Hematopoietic multipotent progenitor cell treated with erythropoietin and hydrocortisone succinate and interleukin-3 and kit ligand, for 4 days (in vitro differentiated cells): ENCODE measurements at places on chromosomes 11 and 22.

GRCh38 chr22:25062386-25063085 is 110.0 kb downstream of the KIAA1671 start:
- peak; percentile 57 for DNase-seq

DNA sequence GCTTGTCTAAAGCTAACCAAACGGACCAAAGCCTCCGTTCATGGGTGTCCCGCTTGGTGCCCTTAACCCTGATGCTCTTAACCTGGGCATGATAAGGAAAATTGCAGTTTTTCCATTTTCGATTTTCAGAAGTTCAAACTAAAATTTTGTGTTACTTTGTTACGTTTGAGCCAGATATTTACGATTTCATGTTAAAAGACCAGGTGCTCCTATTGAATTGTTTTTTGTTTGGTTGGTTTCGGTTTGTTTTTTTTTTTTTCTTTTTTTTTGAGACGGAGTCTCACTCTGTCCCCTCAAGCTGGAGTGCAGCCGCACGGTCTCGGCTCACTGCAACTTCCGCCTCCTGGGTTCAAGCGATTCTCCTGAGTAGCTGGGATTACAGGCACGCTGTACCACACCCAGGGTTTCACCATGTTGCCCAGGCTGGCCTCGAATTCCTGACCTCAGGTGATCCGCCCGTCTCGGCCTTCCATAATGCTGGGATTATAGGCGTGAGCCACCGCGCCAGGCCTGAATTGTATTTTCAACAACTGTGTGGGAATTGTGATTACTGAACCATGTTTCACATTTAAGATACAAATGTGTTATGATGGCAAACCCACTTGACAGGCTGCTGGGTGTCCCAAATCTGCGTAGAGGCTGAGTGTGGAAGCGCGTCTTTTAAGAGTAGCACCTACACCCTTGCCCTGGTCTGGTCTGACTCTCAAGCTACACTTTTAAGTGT is 864 bp upstream of the USP28 start:
- DNase-seq: peak; percentile 15

- DNase-seq: peak; percentile 75
These were observed 32.9 kb downstream of the LRRC32 start for GRCh38 chr11:76637491-76638269.

DNA sequence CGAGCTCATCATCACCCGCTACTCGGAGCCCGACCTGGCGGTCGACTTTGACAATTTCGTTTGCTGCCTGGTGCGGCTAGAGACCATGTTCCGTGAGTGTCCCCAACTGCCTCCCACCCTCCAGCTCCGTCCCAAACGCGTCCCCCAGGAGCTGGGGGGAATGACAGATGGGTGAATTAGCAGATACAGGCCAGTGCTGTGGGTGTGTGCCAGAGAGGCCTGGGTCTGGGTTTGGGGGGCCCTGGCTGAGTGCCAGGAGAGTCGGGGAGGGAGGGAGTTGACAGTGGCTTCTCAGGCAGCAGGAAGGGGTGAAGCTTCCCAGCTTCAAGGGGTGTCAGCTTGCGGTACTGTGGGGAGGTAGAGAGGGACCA is 28.6 kb downstream of the CAPN1 start:
- DNase-seq: no peak

- DNase-seq: no peak
These were observed 37.8 kb downstream of the IGHMBP2 start for GRCh38 chr11:68941324-68942094.

- no peak for DNase-seq
These were observed 1155.9 kb downstream of the TBC1D22A start for GRCh38 chr22:47918276-47918921.

- no peak for DNase-seq
These were observed 631.4 kb upstream of the B3GAT1 start for GRCh38 chr11:135043434-135043833.

DNA sequence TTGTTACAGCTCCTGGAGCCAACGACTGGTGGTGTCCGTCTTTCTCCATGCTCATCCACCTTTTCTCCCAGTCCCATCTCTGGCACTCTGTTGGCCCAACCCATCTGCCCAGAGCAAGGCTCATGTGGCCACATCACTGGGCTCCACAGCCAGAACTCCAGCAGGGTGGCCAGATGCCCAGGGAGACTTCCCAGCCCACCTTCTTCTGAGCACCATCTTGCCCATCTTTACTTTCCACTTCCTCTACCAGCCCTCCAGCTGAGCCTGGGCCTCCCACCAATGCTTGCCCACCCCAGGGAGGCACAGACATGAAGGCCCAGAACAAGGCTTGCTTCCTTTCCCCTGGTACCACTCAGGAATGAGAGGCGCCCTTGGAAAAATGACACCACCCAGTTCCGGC is 116.8 kb downstream of the BUD13 start:
- no peak for DNase-seq

DNA sequence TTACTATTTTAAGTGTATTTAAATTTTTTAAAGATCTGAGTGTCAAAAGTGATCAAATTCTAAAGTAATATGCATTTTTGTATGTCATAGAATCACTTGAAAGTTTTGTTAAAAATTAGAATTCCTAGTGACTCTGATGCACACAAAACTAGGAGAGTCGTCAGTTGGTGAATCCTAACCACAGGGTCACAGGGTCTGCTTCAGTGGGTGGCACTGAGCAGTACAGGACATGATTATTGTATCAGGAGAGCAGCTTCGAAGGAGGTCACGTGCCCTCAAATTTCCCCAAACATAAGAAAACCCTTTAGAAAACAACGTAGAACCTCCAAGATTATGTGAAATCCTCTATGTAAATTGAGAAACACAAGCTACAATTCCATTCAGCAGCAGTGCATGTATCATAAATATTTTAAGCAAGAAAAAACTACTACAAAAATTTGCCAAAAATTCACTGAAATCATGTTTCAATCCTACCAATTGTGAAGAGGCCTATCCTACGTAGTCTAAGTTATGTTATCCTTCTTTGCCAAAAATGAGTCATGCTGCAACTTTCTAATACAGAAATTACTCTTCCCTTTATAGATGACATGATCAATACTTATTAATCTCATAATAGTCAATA is 323.6 kb downstream of the AASDHPPT start:
- no peak for DNase-seq

DNA sequence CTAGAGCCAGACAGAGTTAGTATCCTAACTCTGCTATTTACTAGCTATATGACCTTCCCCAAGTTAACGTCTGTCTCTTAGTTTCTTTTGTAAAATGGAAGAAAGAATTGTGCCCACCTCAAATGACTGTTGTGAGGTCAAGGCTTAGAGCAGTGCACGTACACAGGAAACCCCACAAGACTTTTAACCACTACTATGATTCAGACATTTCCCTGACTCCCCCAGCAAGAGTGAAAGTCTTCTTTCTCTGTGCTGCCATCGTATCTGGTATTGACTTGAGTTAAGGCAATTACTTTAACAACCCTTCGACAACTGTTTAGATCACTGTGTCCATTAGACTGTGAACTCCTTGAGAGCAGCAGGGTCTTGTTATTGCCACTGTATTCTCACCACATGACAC is 2.6 kb upstream of the OR52W1 start:
- DNase-seq: no peak

DNA sequence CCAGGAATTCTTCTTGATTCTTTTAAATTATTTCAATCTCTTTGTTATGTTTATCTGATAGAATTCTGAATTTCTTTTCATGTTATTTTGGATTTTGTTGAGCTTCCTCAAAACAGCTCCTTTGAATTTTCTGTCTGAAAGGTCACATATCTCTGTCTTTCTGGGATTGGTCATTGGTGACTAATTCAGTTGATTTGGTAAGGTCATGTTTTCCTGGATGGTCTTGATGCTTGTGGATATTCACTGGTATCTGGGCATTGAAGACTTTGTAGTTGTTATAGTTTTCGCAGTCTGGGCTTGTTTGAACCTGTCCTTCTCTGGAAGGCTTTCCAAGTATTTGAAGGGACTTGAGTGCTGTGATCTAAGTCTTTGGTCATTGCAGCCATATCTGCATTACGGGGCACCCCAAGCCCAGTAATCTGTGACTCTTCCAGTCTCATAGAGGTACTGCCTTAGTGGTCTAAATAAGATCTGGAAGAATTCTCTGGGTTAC is 18.9 kb upstream of the INSC start:
- no peak for DNase-seq

- no peak for DNase-seq
These were observed 25.3 kb downstream of the SIK2 start for GRCh38 chr11:111627591-111627990.

DNA sequence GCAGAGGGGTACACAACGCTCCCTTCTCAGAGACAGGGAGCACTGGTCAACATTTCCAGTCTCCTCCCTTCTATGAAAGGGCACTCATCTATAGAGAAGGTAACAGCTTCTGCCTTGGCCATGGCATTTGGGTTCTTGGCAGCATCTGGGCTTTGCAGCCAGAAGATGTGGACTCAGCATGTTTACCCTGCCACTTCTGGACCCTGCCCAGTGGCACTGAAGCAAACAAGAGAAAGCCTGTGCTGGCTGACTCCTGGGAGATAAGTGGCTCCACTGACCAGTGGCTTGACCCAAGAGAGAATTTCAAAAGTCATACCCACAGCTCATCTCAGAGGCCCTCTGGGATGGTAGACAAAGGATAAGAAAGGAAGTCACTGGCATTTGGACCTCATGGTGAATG is 8.0 kb downstream of the CSNK2A3 start:
- DNase-seq: no peak

DNA sequence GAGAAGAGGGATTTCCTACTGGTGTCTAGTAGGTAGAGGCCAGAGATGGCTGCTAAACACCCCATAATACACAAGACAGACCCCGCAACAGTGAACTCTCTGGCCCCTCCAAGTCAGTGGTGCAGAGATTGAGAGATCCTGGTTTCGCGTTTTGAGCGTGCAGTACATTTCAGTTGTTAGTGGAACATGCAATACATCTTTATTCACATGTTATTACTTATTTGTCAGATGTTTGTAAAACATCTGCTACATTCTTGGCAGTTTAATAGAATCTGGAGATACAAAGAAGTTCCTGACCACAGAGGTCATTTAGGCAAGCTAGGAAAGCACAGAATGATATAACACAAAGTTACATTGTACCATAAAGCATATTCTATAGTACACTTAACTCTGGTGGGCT is 41.5 kb downstream of the ST3GAL4 start:
- no peak for DNase-seq

- no peak for DNase-seq
These were observed 34.9 kb downstream of the TRAF6 start for GRCh38 chr11:36475192-36475591.

DNA sequence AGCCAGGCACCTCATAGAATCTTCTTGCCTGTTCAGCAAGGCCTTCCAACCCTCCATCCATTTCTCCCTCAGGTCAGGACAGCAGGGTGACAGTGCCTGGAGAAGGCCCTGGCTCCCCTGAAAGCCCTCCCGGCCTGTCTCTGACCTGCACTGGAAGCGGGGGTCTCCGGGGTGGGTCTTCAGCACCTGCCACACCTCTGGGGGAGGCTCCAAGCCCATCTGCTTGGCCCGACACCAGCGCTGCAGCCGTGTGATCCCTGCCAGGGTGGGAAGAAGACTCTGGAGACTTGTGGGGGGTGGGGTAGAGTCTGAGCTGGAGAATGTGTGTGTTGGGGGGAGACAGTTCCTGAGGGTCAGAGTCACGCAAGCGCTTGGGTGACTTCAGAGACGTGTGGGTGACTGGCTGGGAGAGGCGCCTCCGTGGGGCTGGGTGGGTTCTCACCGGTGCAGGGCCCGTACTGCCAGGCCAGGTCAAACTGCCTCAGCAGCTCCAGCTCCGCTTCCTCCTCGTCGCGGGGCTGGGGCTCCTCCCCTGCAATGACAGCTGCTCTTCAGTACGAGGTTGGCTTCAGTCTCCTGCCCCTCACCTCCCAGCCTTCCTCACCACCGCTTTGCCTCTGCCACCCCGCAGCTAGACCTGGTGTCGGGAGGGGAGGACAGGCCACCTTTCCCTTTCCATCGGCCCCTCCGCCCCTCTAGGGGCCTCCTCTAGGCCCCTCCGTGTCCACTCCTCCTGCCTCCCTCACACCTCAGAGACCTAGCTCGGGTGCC is 615 bp downstream of the POLD4 start:
- DNase-seq: peak; percentile 74

DNA sequence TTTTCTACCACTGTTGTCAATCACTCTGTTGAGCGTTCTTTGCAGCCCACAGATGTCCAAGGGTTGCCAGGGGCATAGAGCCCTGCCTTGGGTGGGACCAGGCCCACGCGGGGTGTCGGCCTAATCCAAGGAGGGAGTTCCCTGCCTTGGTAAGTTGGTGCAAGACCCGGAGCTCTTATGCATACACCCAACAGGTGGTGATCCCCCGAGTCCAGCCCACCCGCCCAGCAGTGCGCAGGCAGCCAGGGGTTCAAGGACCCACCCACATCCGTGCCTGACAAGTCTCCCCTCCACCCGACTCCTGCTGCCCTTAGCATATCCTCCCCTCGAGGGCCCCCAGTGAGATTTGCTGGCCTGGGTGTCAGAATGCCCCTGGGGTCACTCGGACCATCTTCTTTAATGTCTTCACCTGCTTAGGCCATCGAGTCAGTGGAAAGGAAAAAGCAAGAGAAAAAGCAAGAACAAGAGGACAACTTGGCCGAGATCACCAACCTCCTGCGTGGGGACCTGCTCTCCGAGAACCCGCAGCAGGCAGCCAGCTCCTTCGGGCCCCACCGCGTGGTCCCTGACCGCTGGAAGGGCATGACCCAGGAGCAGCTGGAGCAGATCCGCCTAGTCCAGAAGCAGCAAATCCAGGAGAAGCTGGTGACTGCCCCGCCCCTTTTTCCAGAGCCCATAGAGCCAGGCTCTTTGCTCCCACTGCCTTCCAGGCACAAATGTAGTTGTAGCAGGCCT is 12.2 kb downstream of the RIBC2 start:
- no peak for DNase-seq

- no peak for DNase-seq
These were observed 363.2 kb downstream of the TBC1D22A start for GRCh38 chr22:47125603-47126002.

GRCh38 chr11:76885390-76886097 is 24.8 kb downstream of the ACER3 start:
- no peak for DNase-seq

- DNase-seq: no peak
These were observed 92.9 kb downstream of the PARVA start for GRCh38 chr11:12470236-12470635.
